ENCODE measurements at places on chromosomes 6 and 20. TPM values are rescaled to one million over a fixed set of nuclear protein-coding genes. Genes with fewer than 3 reads are reported as not detected.

DNA sequence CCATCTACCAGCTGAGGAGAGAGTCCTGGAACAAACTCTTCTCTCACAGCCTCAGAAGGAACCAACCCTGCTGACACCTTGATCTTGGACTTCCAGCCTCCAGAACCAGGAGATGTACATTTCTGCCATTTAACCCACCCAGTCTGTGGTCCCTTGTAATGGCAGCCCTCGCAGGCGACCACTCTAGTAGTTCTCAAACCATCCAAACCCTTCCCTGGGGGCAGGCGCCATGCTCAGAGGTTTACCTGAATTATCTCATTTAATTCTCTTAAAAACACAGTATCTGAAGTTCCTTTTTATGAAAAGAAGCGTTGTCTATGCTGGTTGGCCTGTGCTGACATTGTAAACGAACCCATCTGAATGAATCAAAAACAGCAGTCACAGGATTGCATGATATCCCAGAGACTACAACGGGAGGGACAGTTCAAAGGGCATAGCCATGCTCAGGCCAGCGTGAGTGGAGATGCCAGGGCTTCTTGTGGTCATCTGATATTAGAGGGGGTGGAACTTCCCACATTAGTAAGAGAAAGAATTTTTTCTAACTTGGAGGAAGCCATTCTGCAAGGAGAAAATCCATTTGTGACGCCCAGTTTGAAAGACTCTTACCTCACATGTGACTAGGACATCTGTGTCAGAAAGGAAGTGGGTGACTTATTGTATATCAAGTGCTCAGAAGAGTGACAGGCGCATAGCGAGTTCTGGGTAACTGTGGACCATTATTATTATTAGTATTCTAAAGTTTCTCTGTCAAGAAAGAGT is 17.2 kb upstream of the TAGAP start:
- H3K36me3 ChIP-seq, result no peaks in the 10 kb centered on the region
- H3K4me3 ChIP-seq, result peak overlapping the region; percentile 75
- H3K27me3 ChIP-seq, result no peaks in the 10 kb centered on the region
- H3K4me1 ChIP-seq, result peaks cover 63% of the 10 kb centered on the region
- peak; percentile 72 for DNase-seq

- no peaks in the 10 kb centered on the region for H3K4me1 ChIP-seq
- H3K27ac ChIP-seq, result no peak overlapping the region
- H3K4me3 ChIP-seq, result no peak overlapping the region
Observed at GRCh38 chr6:9795880-9796279, 619.0 kb downstream of the TFAP2A start.

DNA sequence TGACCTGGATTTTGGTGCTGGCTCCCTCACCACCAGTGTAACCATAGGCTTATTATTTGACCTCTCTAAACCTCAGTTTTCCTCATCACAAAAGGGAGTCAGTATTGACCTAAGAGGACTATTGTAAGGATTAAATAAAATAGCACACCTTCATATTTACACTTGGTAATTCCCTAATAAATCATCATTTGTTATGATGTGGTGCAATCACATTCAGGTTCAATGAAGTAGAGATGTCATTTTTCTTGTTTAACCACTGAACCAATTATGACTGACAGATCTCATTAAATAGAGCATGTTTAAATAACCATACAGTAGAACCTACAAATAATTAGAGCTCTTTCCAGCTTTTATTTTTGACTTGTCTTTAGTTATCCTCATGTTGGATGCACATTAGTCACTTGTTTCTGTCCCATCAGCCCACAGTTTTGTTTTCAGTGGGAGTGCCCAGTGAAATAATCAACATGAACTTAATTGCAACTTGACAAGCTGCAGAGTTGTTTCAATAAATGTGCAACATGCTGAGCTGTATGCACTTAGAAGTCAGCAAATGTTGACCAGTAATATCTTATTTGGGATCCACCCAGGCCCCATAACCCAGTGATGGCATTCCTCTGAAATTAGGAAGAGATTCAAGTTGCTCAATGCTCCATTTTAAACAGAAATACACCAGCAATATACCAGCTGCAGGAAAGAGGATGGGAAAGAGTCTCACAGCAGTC is 451.7 kb upstream of the MARCKS start:
- no peaks in the 10 kb centered on the region for H3K36me3 ChIP-seq
- H3K4me3 ChIP-seq, result no peak overlapping the region
- H3K4me1 ChIP-seq, result peaks cover 6% of the 10 kb centered on the region
- no peak overlapping the region for H3K27ac ChIP-seq
- peaks cover 7% of the 10 kb centered on the region for H3K27me3 ChIP-seq
- DNase-seq, result no peak

CCND3 gene
- 320 TPM for polyA plus RNA-seq

MICAL1 gene
- polyA plus RNA-seq, result 14.1 TPM

GRCh38 chr6:31908791-31909190 is 6.9 kb upstream of the ZBTB12 start:
- H3K36me3 ChIP-seq, result no peaks in the 10 kb centered on the region
- no peaks in the 10 kb centered on the region for H3K4me1 ChIP-seq
- peaks cover 15% of the 10 kb centered on the region for H3K27me3 ChIP-seq
- no peak overlapping the region for H3K4me3 ChIP-seq
- no peak overlapping the region for H3K27ac ChIP-seq

- DNase-seq, result no peak
- no peak overlapping the region for H3K27ac ChIP-seq
- H3K4me3 ChIP-seq, result no peak overlapping the region
- no peaks in the 10 kb centered on the region for H3K4me1 ChIP-seq
- no peaks in the 10 kb centered on the region for H3K36me3 ChIP-seq
Observed at GRCh38 chr6:122799140-122799745, 10.2 kb downstream of the SMPDL3A start.

TMEM74B gene
- polyA plus RNA-seq, result not detected

DNA sequence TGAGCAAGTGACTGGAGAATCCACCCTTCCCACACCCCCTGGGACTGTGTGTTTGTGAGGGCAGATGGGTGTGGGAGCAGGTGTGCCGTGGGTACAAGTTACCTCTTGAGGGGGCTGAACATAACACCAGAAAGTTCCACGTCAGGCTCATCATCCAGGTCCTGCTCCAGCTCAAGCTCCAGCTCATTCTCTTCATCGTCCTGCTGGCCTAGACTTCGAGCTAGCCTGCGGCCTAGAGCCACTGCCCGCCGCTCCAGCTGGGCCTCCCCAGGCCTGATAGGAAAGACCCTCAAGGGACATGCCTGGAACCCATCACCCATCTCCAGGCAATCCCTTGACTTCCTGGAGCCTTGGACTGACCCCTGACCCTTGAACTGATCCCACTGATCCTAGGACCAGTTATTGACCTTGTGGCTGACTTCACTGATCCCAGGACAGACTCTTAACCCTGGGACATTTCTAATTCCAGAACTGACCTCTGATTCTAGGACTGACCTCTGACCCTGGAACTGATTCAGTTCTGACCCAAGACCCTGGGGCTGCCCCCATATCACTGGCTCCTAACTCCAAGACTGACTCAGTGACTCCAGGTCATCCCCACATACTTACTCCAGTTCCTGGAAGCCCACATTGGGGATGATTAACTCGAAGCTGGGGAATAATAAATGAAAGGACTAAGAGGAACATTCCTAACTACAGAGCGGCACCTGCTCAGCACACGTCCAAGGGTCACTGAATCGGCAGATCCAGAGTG is 11.8 kb upstream of the SPAG4 start:
- H3K27ac ChIP-seq, result peak overlapping the region; percentile 66
- peaks cover 38% of the 10 kb centered on the region for H3K27me3 ChIP-seq
- H3K4me3 ChIP-seq, result peak overlapping the region; percentile 32

- H3K4me1 ChIP-seq, result peaks cover 6% of the 10 kb centered on the region
- no peak for DNase-seq
- peaks cover 82% of the 10 kb centered on the region for H3K27me3 ChIP-seq
- H3K27ac ChIP-seq, result no peak overlapping the region
- no peaks in the 10 kb centered on the region for H3K36me3 ChIP-seq
- H3K4me3 ChIP-seq, result no peak overlapping the region
Observed at GRCh38 chr20:36303831-36304230, 2.3 kb upstream of the DLGAP4 start.

DNA sequence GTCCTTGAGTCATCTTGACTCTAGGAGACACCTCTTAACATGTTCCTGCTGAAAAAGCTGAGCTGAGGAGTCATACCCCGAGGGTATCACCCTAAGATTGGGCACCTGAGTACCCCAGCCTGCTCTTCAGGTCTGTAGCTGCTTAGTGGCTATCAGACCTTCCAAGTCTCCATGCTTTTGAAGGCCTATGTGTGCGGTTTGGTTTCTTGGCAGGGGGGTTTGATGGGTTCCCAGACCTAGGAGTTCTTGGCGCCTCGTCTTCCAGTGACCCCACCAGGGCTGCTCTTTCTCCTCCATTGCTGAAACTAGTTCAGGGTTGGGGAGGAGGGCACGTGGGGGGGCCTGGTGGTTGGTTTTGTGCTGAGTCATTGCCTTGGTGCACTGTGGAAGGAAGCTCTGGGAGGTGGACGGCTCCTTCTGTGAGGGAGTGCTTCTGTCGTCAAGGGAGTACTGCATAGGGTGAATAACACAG is 20.1 kb downstream of the IGF2R start:
- H3K27me3 ChIP-seq, result no peaks in the 10 kb centered on the region
- peaks cover 21% of the 10 kb centered on the region for H3K36me3 ChIP-seq
- DNase-seq, result no peak
- H3K4me3 ChIP-seq, result no peak overlapping the region

PAK1IP1 gene
- 16.2 TPM for polyA plus RNA-seq

DNA sequence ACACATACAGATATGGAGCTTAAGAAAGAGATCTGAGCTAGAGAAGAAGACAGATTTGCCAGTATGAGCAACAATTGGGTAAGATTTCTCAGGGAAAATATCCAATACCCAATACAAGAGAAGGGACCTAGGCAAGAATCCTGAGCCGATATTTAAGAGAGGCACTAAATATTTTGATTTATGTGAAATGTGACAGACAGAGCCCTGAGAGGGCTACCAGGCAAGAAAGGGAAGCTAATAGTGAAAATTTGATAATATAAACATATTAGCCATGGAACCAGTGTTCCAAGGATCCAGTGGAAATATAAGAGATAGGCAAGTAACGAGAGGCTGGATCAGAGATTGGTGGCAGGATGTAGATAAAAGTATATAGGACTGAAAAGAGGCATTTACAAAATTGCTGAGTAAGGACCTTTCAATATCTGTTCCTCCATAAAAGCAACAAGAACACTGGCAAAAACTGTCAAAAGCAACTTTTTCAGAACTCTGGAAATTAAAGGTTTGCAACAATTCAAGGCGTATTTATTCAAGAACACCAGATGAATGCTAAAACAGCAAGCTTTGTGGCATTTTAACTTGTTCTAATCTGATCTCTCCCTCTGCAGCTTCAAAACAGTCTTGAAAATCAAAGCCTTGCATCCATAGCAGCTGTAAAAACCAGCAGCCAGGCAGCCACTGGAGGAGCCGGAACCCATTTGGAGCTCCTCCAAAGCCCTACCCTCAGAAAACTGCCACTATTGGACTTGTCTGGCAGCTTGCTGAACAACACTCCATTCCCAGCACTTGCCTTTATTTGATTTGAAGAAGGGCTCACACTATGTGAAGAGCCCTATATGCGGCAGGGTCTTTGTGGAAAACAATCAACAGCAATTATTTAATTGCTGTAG is 58.8 kb downstream of the REV3L start:
- DNase-seq, result no peak
- no peak overlapping the region for H3K27ac ChIP-seq
- H3K36me3 ChIP-seq, result peaks cover 22% of the 10 kb centered on the region
- H3K4me3 ChIP-seq, result no peak overlapping the region

Measured in naive B cell (primary cell).